Stimulated activated CD8-positive, alpha-beta memory T cell treated with anti-CD3 and anti-CD28 coated beads, Interleukin-15, amount 100 ng/mL, for 4 hours (primary cell): ENCODE measurements at places on chromosomes 3 and 15.

DNA sequence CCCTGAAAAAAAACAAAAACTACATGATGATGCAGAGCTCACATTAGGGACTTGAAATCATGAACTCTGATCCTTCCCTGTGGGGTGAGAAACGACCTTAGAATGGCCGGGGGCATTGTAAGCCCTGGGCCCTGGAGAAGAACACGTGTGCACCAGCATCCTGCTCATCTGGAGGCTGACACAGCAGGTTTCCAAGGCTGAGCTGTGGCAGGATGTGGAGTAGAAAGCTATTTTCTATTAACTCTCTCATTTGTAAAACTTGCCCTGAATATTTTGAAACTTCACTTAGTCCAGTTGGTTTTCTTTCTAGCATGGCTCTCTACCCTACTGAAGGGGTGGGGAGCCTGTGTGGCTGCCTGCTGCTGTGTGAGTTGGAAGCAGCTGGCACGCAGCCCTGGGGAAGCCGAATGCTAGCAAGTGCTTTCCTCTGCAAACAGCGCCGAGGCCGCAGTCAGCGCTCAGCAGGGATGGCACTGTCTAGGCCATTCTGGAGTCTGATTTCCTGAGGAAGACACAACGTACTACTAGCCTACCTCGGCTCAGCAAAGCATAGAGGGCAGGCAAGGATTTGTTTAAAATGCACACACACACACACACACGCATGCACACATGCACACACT lies 58.0 kb downstream of the GABRG3 start:
- no peak for DNase-seq

DNA sequence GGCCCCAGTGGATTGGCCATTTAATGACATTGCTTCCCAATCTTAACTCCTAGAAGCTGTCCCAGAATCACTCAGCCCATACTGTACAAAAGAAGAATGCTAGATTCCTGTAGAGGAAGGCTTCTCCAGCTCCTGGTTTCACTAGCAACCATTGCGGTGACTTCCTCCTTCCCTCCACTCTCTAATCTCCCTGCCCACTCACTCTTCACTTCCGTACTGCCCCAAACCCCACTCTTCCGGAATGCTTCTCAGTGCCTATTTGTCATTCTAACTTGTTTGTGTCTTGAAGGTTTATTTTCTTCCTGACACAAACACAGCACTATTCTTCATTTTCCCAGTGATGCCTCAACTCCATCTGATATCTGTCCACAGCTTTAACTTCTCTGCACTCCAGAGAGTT lies 97.1 kb upstream of the SPATA16 start:
- DNase-seq: no peak

GRCh38 chr3:58962816-58963215 lies 87.0 kb downstream of the CFAP20DC start:
- DNase-seq: no peak

DNA sequence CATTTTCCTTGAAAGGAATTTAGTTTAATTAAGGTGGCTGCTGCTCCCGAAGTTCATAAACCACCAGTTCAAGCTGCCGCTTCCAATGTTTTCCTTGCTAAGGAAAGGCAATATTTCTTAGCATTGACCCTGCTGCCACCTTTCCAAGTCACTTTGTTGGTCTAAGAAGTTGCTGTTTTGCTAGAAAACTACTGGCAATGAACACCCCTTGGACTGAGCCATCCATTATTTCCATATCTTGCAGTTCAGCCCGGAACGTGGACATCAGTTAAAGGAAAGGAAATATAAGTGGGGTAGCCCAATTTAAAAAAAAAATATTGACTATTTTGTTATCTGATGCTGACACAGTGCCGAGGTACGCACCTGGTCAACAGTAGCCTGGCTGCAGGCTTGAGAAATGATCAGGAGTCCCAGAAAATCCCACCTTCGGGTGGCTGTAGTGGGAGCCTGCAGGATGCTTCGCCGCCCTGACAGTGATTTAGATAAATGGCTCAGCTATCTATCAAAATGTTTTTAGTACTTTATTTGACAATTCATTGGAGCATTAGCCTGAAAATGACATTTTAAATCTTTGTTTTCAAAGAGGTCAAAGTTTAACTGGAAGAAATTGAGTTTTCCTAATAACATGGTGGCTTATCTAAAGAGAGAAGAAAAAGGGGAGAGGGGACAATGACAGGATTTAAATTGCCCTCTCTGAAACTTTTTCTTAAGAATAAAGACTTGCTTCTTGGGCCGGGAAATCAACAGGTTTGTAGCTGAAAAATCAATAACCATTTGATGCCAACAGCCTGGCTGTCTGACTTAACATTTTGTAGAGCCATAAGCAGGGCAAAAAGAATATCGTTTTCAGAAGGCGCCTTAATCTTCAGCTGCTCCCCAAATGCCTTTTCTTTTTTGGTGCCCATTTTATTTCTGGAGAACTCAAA lies 1.6 kb downstream of the RARB start:
- no peak for DNase-seq

DNA sequence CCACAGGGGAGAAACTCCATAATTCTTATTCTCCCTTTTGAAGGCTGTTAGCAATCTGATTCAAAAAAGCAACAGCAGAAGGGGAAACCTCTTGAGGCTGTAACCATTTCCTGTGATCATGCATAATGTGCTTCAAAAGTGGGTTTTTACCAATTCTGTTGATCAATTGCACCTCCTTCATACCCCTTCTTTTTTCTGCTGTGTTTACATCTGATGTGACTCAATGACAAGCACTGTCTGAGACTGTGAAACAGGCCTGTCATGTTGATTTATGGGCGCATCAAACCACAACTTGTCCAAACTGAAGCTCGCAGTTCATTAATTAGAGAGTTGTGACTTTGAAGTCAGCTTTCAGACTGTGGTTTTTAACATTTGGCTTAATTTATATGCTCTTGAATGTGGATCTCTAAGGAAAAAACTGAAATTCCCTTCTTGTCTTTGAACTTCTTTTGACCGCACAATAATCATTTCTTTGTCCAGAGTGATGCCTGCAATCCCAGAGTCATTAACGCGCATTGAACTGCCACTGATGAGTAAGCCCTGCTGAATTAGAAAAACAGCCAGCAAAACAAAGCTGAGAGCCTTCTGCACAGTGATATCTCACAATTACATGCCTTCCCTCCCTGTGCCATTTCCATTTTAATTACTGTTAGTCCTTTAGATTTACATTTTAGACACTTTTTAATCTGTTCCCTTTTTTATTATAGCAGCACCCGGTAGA lies 532.8 kb downstream of the FOXP1 start:
- no peak for DNase-seq

DNA sequence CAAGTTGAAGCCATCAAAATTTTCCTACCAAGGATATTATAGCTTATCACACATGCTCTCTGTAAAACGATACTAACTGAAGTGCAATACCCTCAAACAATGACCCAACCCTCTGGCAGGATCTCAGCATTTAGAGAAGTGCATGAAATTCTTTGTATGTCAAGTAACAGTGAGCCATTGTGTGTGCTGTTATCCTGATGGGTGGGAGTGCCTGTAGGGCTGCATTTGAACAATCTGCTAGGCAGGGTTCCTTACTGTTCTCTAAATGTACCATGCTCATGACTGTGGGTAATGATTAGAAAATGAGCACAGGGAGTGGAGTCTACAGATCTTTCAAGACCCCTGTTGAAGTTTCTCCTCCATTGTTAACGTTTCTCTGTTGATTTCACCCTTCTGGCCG lies 398.1 kb downstream of the NSUN3 start:
- no peak for DNase-seq

DNA sequence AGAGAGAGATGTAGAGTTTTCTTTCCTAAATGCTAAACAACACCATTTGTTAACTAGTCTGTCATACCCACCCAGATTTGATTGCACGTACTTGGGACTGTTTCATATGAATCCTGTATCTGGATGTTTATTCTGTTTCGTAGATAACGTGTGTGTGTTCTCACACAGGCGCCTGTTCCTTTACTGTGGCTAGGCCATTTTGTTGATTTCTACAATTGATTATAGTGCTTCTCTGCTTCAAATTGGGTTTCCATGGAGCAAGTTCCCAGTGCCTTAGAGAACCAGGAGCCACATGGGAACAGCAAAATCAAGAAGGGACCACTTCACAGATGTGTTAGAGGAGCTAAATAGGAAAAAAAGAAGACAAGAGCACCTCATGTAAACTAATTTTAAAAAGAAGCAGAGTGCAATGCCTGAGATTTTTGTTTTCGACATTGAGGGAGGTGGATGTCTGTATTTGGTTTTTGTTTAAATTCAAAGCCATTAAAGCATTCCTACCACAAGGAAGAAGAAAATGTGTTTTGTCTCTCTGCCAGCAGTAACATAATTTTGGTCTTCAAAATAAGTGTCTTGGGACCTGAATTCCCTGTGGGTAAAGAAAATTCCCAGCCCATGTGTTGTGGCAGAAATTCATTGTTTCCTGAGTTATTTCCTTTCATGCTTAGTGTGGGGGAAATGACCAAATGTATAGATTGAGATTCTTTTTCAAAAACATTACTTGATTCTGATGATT lies 424.0 kb upstream of the C2CD4B start:
- no peak for DNase-seq
